ENCODE measurements at places on chromosomes 1 and 21.

- no peak for DNase-seq
Measured at GRCh38 chr1:101262060-101262459, 25.2 kb downstream of the S1PR1 start.

- DNase-seq = peak; percentile 72
Measured at GRCh38 chr1:156053768-156054499, at the start of gene UBQLN4. Gene UBQLN4, minus strand, starts transcription at chr1:156053798. Its CDS starts 97 bp downstream, at chr1:156053701.

GRCh38 chr21:36828891-36829515, 130.1 kb downstream of the SIM2 start:
- no peak for DNase-seq

DNA sequence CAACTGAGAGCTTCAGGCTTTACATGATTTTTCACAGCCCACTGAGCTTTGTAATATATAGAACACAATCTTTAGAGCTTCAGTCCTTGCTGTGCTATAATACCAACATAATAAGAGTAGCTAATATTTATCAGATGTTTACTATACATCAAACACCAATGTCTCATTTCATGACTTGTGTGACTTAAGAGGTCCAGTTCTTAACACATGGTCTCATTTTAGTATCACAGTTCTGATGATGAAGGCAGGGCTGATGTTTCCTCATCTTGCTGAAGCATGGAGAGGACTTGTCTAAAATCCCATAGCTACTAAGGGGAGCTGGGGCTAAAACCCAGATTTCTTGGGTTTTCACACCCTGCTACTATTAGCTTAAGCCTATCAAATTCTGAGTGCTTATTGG, 5.5 kb downstream of the MTR start:
- DNase-seq = no peak

DNA sequence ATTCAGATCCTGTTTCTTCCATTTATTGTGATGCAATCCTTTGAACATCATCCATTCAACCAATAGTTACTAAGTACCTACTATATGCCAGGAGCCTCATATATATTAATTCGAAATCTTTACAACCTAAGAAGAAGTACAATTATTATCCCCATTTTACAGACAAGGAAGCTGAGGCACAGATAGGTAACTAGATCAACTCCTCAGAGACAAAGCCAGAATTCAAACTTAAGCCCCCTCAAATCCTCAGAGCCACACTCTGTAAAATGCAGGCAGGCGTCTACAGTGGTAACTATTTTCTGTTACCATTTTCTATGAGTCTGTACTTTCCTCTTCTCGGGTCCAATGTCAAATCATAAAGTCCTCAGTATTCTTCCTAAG, 107.9 kb downstream of the SLC45A1 start:
- DNase-seq = no peak

GRCh38 chr1:110412576-110412975, 5.1 kb upstream of the LAMTOR5 start:
- peak; percentile 46 for DNase-seq

DNA sequence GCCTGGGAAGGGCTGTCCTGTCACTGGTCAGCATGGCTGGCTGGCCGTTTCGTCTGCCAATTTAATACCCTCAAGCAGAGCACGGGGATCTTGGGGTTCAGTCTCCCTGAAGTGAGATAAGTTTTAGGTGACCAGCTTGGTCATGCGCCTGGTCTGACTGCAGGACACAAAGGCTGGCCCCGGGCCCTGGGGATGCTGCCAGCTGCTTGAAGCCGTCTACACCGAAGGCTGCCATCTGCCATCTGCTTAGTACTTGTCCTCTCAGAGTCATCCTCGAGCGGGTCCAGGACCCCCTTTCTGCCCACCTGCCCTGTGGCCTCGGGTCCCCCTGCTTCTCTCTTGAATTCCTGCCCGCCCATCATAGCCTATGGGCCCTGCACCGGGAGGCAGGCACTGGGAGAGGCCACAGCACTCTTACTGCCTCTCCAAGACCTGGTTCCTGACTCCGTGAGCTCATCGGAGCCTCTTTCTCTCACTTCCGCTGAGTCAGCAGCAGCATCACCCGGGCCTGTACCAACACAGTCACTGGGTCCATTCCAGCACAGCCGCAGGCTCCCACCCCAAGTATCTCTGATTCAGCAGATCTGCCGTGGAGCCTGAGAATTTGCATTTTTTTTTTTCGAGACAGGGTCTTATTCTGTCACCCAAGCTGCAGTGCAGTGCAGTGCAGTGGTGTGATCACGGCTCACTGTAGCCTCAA, 7.0 kb downstream of the FBLIM1 start:
- no peak for DNase-seq

DNA sequence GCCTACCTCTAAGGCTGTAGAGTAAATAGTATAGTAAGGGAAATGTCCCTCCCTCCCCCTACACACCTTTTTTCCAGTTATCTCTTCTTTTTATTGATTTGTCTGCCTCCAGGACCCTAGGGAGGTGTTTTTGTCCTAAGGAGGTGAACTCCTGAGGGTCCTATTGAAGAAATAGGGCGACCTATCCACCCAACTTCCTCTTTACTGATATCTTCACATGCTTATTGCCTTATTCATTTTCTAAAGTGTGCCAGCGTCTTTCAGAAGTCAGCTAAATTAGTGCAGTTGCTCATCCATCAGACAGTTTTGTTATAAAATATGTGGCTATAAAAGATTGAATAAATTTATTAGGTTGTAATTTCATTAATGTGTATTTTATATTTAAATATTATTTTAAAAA, 5.9 kb downstream of the BACH1 start:
- no peak for DNase-seq

GRCh38 chr1:38129473-38129872, 82.9 kb upstream of the POU3F1 start:
- no peak for DNase-seq

GRCh38 chr1:96416111-96416595, 305.4 kb upstream of the PTBP2 start:
- DNase-seq = peak; percentile 51

DNA sequence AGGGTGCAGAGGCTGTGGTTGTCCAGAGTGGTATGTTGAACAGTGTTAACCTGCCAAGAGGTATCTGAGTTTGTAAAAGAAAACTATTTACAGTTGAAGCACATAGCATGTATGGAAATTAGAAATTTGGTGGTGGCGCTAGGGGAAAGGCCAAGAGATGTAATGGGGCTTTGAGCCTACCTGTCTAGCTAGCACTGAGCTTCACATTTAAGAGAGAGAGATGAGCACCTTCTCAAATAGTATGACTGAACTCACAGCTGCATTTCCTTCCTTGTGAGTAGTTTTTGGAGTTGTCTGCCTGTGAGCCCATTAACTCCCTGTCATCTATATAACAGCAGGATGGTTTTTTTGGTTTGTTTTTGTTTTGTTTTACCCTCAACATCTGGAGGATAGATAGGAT, 4.0 kb downstream of the CLIC4 start:
- DNase-seq = no peak

- DNase-seq = peak; percentile 14
Measured at GRCh38 chr1:109307274-109308021, 637 bp upstream of the MYBPHL start.

DNA sequence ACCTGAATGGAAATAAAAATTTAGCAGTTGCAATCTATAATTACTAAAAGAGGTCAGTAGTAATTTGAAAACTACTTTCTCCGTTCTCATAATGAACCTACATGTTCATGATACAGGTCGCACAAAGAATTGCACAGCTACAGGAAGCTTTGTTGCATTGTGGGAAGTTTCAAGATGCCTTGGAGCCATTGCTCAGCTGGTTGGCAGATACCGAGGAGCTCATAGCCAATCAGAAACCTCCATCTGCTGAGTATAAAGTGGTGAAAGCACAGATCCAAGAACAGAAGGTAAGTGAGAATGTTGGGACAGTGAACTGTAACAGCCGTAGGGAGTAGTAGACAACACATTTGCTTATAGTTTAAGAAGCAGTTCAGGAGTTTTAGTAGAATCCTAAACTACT, 68.8 kb upstream of the BMP8A start:
- DNase-seq = no peak

GRCh38 chr1:152513081-152513480, 1.2 kb upstream of the CRCT1 start:
- DNase-seq = no peak

Measured in HTR-8/SVneo (cell line).